Astrocyte of the spinal cord (primary cell): ENCODE measurements at places on chromosomes 2 and 18.

DNA sequence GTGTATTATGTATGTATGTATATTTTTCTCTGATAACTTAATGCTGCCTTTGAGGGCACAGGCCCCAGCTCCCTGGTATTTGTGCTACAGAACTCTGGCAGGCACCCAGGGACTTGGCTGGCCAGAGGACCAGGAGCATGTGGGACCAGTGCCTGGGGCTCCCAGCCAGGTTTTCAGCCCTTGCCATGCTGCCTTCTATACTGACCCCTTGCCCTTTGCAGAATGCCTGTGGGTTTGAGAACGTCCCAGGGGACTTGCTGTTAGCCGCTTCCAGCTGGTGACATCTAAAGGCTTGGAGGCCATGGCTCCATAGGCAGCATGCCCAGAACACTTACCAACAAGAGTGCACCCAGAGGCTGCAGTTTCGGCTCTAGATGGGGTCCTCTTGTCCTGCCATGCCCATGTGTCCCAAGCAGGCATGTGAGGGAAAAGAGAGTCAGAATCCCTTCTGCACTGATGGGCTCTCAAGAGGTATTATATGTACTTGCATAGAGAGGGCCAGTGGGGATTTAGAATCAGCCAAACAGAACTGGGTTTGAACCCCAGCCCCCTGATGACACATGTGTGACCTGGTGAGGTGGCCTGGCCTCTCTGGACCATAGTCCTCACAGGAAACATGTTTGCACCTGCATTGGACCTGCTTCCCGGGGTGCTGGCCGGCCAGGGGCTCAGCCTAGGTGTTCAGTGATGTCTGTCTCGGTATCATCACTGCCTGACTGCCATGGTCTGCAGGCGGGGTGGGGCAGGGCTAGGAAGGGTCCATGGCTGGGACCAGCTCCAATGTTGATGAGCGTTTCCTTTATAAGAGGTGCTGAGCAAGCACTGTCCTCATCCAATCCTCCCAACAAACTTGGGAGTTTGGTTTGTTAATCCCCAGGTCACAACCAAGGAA, 119.2 kb upstream of the FHL2 start:
- peak; percentile 63 for DNase-seq

GRCh38 chr2:57597940-57598339, 448.7 kb upstream of the VRK2 start:
- no peak for DNase-seq

- no peak for DNase-seq
These were observed 70.9 kb downstream of the MAP3K20 start for GRCh38 chr2:173146590-173146989.

DNA sequence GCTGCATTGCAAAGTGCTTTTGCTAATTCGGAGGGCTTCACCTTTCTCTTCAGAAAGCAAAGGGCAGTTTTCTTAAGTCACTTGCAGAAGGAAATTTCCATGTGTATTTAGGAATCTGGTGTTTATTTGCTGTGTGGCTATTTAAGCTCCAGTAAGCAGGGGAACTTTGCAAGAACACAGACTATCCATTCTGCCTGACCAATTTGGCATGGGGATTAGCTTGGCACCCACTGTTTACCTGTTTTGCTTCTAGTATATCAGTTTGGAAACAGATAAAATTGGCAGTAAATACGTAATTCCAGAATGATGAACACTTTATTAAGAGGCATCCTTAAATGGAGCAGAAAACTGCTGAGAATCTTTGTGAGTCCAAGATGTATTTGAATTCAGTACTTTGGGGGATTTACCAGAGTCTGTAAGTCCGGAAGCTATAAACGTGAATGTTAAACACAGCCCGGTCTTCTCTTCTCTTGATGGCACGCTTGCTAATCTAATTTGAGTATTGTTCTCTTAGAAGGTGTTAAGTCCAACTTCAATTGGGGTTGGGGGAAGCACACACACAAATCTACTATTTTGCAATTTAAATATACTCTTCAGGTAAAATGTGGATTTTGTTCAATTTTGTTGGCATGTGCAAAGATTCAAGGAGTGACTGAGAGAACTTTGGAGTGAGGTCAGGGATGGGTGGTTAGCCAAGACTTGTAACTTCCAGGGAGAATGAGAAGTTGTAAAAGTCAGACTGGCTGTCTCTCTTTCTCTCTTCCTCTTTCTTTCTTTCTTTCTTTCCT, 650 bp downstream of the ACKR3 start:
- DNase-seq, result peak; percentile 27

DNA sequence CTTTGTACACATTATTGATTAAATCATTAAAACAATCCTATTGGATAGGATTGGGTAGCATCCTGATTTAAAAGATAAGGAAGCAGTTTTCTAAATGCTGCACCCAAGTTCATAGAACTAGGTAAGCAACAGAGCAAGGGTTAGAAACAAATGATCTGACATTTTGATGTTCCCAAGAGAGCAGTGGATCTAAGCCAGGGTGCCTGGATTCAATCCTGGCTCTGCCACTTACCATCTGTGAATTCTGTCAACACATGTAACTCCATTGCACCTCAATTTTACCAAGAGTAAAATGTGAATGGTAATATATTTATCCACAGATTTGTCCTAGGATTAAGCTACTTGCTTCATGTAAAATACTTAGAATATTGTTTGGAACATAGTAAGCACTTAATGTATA, 982.6 kb upstream of the FANCL start:
- DNase-seq, result no peak

GRCh38 chr2:48417856-48418838, 111.8 kb upstream of the STON1 start:
- DNase-seq, result no peak

- peak; percentile 30 for DNase-seq
These were observed 48.1 kb downstream of the CHN1 start for GRCh38 chr2:174957050-174957449.

DNA sequence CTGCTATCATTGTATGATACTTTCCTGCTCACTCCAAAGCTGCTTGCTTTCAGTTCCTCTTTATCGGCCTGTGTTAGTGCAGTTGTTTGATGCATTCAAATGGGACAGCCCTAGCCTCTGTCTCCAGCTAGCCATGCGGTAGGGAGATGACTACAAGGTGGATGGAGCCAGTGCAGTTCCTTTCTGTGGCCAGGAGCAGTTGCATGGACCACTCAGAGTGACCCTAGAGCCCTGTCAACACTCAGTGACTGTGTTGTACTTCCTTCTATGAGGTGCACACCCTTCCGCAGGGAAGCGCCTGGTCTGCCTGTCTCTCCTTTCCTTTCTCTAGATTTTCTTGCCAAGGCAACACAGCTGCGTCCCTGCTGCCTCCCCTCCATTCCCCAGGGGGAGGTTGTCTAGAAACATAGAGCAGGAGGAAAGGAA, 33.8 kb downstream of the KCNS3 start:
- DNase-seq, result no peak

DNA sequence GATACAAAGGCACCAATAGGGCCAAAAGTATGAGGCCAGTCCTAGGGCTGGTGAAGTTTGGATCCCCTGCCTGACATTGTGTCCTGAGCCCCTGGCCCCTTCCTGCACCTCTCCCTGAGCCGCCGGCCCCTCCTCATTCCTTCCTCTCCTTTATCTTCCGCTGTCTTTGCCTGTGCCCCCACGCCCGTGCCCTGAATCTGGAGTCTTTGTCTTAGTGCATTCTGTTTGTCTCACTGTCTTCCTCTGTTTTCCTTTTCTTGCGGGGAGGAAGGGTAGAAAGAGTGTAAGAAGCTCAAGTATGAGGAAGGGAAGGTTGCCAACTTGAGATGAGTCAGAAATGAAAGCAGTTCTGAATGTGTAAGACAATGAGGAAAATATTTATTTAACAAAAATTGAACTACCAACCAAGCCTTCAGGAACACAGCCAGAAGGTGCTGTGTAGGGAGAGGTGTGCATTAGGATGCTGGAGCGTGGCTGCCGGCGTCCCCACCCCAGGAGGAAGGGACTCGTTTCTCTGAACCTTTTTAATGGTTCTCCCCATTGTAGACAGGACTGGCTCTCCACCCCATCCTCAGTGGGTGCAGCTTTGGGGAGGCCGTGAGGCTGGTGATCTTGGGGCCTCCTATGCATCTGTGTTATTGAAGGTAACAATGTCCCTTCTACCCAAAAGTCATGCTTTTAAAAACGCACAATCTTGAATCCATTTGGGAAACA, 133.1 kb downstream of the NEDD4L start:
- peak; percentile 91 for DNase-seq

DNA sequence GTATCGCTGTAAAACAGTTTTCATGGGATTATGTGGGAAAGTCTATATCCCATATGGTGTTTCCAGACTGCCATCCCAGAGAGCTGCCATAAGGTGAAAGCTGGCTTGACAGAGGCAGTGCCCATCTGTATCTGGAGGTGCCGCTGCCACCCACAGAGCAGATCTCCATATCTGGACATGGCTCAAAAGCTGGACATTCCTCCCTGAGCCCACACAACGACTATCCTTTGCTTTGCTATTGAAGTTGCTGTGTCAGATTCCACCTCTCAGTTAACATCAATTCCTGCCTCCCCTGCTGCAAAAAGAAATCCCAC, 55.2 kb downstream of the RND3 start:
- no peak for DNase-seq

GRCh38 chr2:144083211-144083610, 436.7 kb downstream of the ZEB2 start:
- peak; percentile 55 for DNase-seq

- DNase-seq, result peak; percentile 39
These were observed 133.9 kb downstream of the ATP9B start for GRCh38 chr18:79203017-79203605.

- no peak for DNase-seq
These were observed 387.6 kb upstream of the TNP1 start for GRCh38 chr2:217247476-217247875.

- peak; percentile 62 for DNase-seq
These were observed 210.9 kb upstream of the SMAD7 start for GRCh38 chr18:49161627-49162026.

DNA sequence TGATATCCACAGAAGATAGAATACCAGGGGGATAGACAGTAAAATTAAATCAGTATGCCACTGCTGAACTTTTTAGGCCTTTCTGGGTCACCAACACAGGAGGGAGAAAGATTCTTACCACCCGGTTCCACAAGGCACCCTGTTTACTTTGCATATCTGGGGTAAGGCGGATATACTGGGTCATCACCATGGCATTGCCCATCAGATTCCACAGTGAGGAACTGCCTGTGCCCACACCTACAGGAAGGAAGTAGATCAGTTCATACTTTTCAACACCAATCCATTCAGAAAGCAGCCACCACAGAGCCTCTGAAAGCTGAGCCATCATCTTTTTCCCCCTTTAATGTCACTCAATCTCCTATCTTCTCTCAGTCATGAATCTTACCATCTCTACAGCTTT, 2.0 kb downstream of the LMAN2L start:
- DNase-seq, result no peak

GRCh38 chr2:44547718-44548117, 186.0 kb downstream of the CAMKMT start:
- DNase-seq, result no peak

DNA sequence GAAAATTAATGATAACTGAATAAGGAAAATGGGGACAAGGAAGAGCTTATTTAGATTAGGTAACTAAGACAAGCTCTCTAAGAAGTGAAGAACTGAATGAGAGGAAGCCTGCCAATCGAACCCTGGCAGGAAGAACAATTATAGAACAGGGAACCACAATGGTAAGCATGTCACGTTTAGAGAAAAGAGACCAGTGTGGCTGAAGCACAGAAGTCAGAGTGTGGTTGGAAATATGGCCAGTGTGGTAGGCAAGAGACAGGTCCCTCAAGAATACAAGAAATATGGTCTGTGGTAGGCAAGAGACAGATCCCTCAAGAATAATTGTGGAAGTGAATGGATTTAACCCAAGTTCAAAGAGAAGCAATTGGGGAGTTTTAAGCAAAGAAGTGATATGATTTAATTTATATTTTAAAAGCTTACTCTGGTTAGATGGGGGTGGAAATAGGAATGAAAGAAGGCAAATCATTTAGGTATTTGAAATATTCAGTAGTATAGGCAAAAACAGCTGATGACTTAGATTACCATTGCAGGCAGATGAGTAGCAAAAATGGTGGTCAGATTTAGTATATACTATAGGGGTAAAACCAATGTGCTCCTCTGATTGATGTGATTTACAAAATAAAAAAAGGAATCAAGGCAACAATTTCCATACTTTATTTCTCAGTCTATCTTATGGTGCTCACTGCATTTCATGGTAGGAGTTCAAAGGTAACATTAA, 38.8 kb upstream of the ERMN start:
- no peak for DNase-seq

GRCh38 chr2:3025261-3025660, 352.4 kb downstream of the EIPR1 start:
- no peak for DNase-seq

- no peak for DNase-seq
These were observed 165.5 kb upstream of the SALL3 start for GRCh38 chr18:78813936-78814710.

GRCh38 chr2:133844214-133844892, 276.1 kb upstream of the NCKAP5 start:
- peak; percentile 82 for DNase-seq

DNA sequence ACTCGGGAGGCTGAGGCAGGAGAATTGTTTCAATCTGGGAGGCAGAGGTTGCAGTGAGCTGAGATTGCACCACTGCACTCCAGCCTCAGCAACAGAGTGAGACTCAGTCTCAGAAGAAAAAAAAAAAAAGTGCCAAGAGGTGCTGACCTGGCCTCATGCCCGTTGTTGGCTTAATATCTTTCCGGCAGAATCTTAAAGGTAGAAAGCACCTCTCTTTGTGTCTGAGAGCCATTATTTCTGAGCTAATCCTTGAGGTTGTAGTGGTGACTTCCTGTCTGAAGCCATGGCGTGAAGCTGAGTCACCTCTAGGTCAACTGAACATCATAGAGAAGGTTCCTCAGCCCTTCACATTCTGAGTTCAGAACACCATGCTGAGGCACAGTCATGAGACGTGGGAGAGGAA, 60.4 kb downstream of the WDSUB1 start:
- DNase-seq, result peak; percentile 61

DNA sequence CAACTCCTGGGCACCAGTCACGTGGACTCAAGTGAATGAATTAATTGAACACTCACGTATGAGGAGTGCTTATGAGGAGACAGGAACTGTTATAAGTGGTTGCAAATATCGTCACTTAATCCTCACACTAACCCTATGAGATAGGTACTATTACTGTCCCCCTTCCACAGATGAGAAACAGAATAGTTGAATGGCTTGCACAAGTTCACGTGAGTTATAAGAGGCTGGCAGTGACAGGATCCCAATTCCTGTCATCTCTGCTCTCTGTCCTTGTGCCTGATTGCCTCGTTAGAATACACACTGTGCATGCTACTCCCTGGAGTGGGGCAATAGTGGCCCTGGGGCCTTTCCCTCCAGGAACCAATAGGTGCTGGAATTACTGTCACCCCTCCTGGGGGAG, 253.5 kb downstream of the DYSF start:
- DNase-seq, result no peak
